Activated effector memory CD4-positive, alpha-beta T cell treated with anti-CD3 and anti-CD28 coated beads, Interleukin-2, amount 50 U/mL, for 16 hours (primary cell): ENCODE measurements at places on chromosomes 6 and 20.
A peak's percentile ranks its signal among the peaks of the same experiment; 100 is the strongest.

DNA sequence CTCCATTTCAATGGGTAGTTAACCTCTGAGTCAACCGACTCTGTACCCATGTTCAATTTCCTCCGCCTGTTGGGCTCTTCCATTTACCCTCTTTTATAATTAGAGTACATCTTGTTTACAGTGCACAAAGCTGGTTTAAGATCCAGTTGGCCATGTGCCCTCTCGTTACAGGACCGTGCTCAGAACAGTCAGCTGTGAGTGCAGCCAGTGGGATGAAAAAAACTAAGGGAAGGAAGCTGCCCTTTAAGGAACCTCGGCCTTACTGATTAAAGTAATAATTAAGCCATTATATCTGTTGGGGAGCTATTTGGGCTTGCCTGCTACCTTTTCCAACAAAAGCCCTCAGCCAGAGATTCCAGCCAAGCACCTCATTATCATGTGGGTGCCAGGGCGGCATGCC is 68.8 kb downstream of the TMEM170B start:
- DNase-seq: no peak

DNA sequence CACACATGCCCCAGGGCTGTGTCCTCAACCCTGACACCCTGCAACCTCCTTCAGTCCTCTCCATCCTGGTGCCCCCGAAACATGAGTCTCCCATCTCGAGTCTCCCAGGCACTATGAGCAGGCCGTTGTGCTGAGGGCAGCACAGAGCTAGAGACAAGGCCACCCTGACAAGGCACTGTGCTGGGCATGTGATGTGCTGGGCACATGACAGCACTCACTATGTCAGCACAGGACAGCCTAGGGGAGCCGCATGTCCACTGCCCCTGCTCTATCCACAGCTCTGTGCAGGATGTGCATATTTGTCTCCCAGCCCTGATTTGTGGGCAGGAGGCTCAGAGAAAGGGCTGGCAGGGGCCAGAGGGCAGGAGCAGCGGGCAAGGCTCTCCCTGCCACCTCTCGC is 362.1 kb upstream of the AGPAT4 start:
- DNase-seq: no peak

DNA sequence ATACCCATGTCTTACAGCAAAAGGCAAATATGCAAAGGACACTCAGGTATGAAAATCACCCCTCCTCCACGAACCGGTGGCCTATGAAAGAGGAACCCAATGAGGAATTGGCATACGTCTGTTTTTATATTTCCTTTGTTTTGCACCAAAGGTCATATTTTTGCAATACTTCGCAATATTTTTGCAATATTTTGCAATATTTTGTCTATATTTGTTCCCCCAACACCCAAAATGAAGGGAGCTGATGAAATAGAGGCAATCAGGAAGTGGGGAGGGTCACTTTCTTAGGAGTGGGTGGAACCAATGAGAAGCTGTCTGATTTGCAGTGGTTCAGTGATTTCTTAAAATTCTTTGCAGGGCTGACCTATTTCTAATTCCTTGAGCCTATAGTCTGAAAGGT is 296.8 kb upstream of the TSHZ2 start:
- no peak for DNase-seq

DNA sequence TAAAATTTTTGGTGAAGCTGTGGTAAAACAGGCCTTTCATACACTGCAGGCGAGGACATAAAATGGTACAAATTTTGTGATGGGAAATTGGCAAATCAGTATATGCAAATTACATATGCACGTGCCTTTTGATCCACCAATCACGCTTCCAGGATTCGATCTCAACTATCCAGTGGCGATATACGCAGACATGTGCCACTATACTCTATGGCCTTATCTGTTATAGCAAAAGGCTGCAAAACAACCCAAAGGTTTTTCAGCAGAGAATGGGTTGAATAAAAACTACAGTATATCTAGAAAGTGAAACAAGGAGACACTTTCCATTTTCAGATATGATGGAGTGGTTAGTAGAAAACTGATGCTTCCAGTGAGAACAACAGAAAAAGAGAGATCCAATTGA is 41.9 kb upstream of the ERVFRD-1 start:
- no peak for DNase-seq

- peak; percentile 49 for DNase-seq
These were observed 107.6 kb downstream of the PSMB1 start for GRCh38 chr6:170445487-170445886.

GRCh38 chr6:132695773-132696172 is 18.1 kb downstream of the VNN1 start:
- DNase-seq: no peak

GRCh38 chr6:101397199-101397598 is 3.7 kb downstream of the GRIK2 start:
- no peak for DNase-seq

GRCh38 chr20:35497320-35497719 is 32.1 kb downstream of the C20orf173 start:
- no peak for DNase-seq

DNA sequence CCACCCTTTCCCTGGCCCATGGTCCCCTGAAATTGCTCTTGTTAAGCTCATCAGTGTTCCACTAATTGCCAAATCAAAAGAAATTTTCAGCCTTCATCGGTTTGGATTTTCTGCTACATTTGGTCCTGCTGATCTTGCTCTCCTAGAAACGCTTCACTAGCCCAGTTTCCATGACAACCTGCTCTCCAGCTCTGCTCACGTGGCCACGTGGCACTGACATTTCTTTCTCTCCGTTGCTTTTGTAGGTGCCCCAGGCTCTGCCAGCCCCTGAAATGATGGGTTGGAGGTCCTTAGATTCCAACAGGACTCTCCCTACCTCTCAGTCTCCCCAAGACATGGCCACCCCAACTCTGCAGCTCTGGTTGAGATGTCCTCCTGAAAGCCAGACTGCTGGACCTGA is 45.8 kb upstream of the NNAT start:
- no peak for DNase-seq

GRCh38 chr6:121609281-121609680 is 173.8 kb downstream of the GJA1 start:
- DNase-seq: no peak

DNA sequence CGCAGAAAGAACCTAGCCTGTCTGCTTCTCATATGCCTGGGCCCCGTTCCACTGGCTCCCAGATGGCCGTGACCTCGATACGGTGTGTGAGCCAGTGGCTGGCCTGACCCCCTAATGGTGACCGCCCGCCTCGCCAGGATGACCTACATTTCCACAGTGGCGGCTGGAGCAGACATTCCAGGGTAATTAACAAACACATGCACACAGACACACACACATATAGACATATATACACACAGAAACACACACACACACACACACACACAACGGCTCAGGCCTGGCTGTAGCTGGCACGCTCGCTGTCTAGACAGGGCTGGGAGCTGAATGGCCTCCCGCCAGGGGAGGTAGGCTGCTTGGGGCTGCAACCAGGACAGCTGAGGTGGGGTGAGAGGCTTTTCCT is 227.1 kb downstream of the ANKRD60 start:
- no peak for DNase-seq

- no peak for DNase-seq
These were observed 26.4 kb upstream of the AKAP12 start for GRCh38 chr6:151213352-151213751.
